Placental epithelial cell (primary cell): ENCODE measurements at places on chromosomes 4 and X. TPM values are rescaled to one million over a fixed set of nuclear protein-coding genes. Genes with fewer than 3 reads are reported as not detected.

Gene PCDH19
- 0.11 and 0.79 TPM in 2 replicates for total RNA-seq

Gene TMPRSS11F
- 0.76 and 1.2 TPM in 2 replicates for total RNA-seq

Gene SLC16A2
- 5.5 and 6.1 TPM in 2 replicates for total RNA-seq

Gene CYSLTR1
- total RNA-seq = not detected in 2 replicates

Gene GAGE12F
- not detected in 2 replicates for total RNA-seq

Gene TET2
- total RNA-seq = 19.0 and 25.1 TPM in 2 replicates

Gene F8
- 1.6 and 2.6 TPM in 2 replicates for total RNA-seq

Gene PPBP
- not detected in 2 replicates for total RNA-seq

Gene COQ2
- 13.0 and 17.1 TPM in 2 replicates for total RNA-seq

Gene MID1
- 22.8 and 52.3 TPM in 2 replicates for total RNA-seq

Gene NPY2R
- not detected in 2 replicates for total RNA-seq

Gene PDE6B
- 4.3 and 5.0 TPM in 2 replicates for total RNA-seq

Gene ALG13
- total RNA-seq = 35.2 and 61.2 TPM in 2 replicates

Gene EGFL6
- under 0.01 TPM in 1 of 2 replicates, not detected in the other for total RNA-seq

Gene RNF4
- 37.3 and 45.5 TPM in 2 replicates for total RNA-seq

Gene PNMA6F
- total RNA-seq = not detected in 2 replicates

Gene AFAP1
- total RNA-seq = 32.6 and 63.9 TPM in 2 replicates

Gene YY2
- 0.98 and 1.6 TPM in 2 replicates for total RNA-seq

Gene CLGN
- total RNA-seq = not detected in 2 replicates

Gene GIMD1
- not detected in 2 replicates for total RNA-seq

Gene SOX3
- total RNA-seq = not detected in 2 replicates

Gene SMARCA5
- 47.2 and 49.9 TPM in 2 replicates for total RNA-seq

Gene SLIT2
- total RNA-seq = 82.4 and 106 TPM in 2 replicates

Gene DUSP9
- total RNA-seq = under 0.01 and 0.54 TPM in 2 replicates

Gene IL9R
- not detected in 2 replicates for total RNA-seq

Gene PRRG1
- 44.0 and 54.7 TPM in 2 replicates for total RNA-seq

Gene EDA2R
- total RNA-seq = 14.5 and 35.0 TPM in 2 replicates

Gene MTNR1A
- not detected in 2 replicates for total RNA-seq

Gene NKX6-1
- 0.11 TPM in 1 of 2 replicates, not detected in the other for total RNA-seq

Gene GLRA3
- not detected in 2 replicates for total RNA-seq

Gene SEL1L3
- 7.9 and 36.4 TPM in 2 replicates for total RNA-seq

Gene GRPR
- total RNA-seq = not detected in 2 replicates

Gene DCAF8L2
- not detected in 2 replicates for total RNA-seq

Gene WAS
- 0.39 TPM in 1 of 2 replicates, not detected in the other for total RNA-seq

Gene SMPX
- not detected in 2 replicates for total RNA-seq

Gene EGF
- 2.0 and 2.1 TPM in 2 replicates for total RNA-seq

Gene MAGEB17
- not detected in 2 replicates for total RNA-seq

Gene CYBB
- total RNA-seq = not detected in 2 replicates

Gene GDPD2
- total RNA-seq = 0.11 TPM in 1 of 2 replicates, not detected in the other
